ENCODE measurements at places on chromosomes 5 and 9.

DNA sequence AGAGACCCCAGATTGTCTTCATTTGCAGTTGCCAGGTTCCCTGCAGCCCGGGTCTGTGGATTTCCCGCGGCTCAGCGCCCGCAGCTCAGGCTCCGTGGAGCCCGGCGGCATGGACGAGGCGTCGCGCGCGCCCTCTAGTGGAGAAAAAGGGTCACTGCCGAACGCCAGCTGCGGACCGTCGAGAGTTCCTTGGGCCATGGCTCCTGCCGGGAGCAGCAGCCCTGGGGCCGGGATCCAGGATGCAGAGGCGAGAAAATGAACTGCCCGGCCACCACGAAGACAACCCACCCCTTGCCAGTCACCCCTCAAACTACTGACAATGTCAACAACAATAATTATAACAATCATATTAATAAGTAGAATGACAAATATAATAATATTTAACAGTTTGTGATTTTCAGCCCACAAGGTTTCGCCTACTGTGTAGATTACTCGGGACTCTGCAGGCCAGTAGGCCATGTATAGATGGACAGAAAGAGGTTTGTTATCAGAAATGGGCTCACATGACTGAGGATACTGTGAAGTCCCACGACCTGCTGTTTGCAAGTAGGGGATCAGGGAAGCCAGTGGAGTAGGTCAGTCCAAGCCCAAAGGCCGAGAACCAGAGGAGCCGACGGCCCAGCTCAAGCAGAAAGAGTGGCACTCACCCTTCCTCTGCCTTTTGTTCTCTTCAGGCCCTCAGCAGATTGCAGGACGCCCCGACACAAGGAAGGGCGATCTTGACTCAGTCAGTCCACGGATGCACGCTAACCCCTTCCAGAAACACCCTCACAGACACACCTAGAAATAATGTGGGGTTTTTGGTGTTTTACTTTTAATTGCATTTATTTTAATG lies 43.1 kb downstream of the BOD1 start:
- no peak for DNase-seq

- DNase-seq, result no peak
These were observed 129.4 kb downstream of the TRIM32 start for GRCh38 chr9:116816484-116816883.

DNA sequence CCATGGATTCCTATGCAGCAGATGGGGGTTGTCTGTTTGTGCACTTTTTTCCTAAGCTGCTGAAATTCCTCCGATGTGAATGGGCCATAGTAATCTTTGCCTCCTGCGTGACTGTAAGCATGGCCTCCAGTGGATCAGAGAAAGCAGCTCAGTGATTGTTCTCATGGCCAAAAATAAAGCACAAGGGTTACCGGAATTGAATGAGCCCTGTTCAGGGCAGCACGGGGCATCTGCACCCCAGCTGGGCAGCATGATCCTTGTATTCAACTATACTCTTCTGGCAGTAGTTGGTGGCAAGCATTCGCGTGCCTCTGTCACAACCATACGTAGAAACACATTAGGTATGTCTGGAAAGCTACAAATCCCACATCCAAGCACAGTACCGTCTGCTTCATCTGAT lies 193.9 kb downstream of the RORB start:
- no peak for DNase-seq

- DNase-seq, result no peak
These were observed 89.7 kb upstream of the CDKN2B start for GRCh38 chr9:22098643-22099332.

DNA sequence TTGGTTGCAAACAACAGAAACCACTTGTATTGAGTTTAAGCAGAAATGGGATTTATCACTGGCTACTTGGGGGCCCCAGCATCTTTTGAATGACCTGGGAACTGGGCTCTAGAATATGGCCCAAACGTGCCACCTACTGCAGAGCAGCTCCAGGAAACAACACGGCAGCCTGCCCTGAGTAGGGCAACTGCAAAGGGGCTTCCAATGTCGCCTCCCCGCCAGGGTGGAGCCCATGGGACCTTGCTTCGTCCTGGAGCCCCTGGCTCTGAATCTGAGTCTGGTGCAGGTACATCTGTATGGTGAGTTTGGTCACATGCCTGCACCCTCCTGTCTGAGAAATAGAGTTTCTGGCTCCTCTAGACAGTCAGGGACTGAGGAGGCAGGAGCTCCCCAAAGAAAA lies 38.6 kb downstream of the BOD1 start:
- DNase-seq, result no peak

GRCh38 chr5:114238771-114239313 lies 123.0 kb upstream of the KCNN2 start:
- no peak for DNase-seq

- DNase-seq, result no peak
These were observed 8.3 kb downstream of the UBE2D2 start for GRCh38 chr5:139569270-139569955.

- no peak for DNase-seq
These were observed 13.5 kb downstream of the PCAT7 start for GRCh38 chr9:94568250-94568889.

- peak; percentile 36 for DNase-seq
These were observed at the start of gene MAN2A1 for GRCh38 chr5:109689740-109690241. Gene MAN2A1, plus strand, starts transcription at chr5:109689927. Its CDS starts 491 bp downstream, at chr5:109690418.

GRCh38 chr9:108469654-108470053 lies 386.1 kb downstream of the ACTL7B start:
- DNase-seq, result no peak

DNA sequence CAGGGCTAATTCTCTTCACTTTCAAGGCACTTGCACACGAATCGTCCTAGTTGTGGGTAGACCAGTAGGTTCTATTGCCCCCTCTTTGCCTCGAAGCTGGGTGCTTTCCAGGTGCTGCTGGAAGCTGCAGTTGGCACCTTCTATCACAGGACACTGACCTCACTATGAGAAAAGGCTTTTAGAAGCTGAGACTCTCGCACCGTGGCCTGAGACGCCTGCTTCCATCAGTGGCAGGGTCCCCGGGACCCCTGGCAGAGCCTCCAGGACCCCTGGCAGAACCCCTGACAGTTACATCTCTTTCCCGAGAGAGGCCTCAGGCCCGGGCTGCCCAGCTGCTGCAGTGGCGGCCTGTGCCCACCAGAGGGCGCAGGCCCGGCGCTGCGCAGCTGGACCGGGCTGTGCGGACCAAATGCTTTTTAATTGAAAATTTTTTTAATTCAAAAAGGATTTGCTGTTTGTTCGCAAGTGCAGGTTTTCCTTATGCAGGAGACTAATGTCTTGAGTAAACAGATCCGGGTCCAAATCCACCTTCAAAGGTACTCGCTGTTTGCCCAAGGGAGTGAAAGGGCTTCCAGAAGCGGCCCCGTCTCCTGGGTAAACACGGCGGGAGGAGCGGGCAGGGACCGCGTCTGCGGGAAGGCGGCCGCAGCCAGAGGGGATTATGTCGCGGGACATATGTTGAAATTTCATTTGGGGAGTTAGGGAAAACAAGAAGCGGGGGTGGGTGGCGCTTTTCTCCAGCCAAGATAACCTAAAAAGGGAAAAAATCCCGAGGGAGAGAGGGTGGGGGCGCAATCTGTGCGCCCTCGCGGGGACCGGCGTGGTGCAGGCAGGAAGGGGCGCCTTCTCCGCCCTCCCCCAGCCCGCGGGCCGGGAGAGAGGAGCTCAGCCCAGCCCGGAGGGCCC lies 114.5 kb upstream of the LMX1B start:
- no peak for DNase-seq

- no peak for DNase-seq
These were observed 614 bp upstream of the CPLANE1 start for GRCh38 chr5:37249815-37250164.

GRCh38 chr9:96483733-96484390 lies 33.9 kb downstream of the HABP4 start:
- DNase-seq, result no peak

DNA sequence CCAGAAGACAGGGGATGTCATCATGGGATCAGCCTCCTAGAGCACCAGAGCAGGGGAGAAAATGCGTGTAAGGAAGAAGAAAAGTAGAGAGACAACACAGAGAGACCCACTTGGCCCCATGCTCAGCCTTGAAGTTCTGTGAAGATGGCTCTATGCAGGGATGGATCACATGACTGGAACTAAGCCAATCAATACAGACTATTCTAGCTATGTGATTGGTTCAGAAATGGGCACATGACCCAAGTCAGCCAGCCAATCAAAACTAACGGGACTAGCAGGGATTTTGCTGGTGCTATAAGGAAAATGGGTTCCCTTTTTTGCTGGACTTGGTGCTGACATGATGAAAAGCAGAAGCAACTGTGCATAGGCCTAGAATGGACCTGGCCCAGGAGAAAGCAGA lies 173.0 kb upstream of the TBC1D2 start:
- no peak for DNase-seq

GRCh38 chr5:124605541-124605940 lies 140.9 kb downstream of the ZNF608 start:
- DNase-seq, result no peak

GRCh38 chr5:177357459-177358351 lies at the start of gene RGS14:
Gene RGS14, plus strand, starts transcription at chr5:177357924. Its CDS starts 101 bp downstream, at chr5:177358025.
- peak; percentile 87 for DNase-seq

DNA sequence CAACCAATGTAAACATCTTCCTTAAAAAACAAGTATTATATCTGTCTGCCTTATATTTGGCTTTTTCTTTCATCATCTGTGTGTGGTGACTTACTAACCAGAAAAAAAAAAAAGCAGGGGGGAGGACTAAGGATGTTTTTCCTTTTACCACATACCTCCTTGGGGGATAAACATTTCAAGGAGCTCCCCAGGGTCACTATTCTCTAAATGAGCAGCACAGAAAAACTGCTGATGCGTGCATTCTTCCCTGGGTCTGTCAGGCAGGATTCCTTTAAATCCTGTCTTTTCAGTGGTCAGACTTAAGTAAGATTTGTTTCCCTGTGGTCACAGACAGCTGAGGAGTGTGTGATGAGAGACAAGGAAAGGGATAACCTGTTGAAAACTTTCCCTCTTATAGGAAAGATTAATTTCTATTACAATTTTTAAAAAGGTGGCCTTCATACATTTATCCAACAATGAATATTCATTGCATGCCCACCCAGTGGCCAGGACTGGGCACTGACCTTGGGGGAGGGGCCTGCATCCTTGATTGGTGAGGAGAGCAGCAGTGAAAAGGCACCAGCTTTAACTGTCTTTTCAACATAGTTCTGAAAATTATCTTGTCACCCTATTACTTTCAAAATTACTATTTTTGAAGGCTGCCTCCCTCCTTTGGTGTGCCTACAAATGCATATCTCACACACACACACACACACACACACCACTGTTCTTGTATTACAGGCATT lies 123.1 kb downstream of the TLE4 start:
- DNase-seq, result no peak

- DNase-seq, result no peak
These were observed 21.0 kb downstream of the DHX29 start for GRCh38 chr5:55286411-55286933.

DNA sequence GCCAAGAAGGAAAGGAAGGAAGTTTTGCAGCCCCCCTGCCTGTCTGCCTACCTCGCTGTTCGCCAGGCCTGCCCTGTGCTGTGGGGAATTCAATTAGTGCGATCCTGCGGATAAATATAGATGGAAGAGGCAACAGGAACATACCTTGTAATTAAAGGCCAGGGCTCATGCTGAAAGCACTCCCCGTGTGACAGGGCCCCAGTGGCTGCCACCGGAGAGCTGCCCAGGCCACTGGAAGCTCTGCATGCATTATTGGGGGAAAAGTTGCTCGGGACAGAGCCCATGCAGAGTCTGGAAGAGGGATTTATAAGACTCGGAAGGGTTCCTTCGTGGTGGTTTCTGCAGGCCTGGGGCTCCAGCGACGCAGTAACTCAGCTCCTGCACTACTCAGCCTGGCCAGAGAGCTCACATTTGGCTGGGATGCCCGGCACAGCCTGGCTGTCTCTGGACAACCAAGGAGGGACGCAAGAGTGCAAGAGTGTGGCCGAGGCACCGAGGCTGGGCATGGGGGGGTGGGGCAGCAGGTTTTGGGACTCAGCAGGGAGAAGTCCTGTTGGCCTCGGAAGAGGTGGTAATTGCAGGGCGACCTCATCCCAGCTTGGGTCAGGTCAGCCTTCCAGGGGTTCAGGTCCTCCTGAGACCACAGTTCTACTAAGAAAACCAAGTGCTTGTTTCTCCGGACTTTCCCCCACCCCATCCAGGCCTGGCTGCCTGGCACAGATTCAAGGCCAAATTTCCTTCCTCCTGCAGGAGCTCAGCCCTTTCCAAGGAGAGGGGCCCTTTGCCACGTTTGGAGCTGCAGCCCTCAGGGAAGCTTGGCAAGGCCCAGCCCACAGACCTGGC lies 68.1 kb upstream of the GGTA1 start:
- DNase-seq, result no peak

- no peak for DNase-seq
These were observed 31.8 kb downstream of the PRELID2 start for GRCh38 chr5:145803112-145804004.

GRCh38 chr9:26566141-26566540 lies 326.5 kb downstream of the CAAP1 start:
- DNase-seq, result no peak

- no peak for DNase-seq
These were observed 71.8 kb downstream of the PRR16 start for GRCh38 chr5:120535900-120536299.

- DNase-seq, result no peak
These were observed 87.6 kb downstream of the DAP start for GRCh38 chr5:10673407-10673806.

GRCh38 chr5:91383956-91384300 lies 811 bp upstream of the ARRDC3 start:
- no peak for DNase-seq

DNA sequence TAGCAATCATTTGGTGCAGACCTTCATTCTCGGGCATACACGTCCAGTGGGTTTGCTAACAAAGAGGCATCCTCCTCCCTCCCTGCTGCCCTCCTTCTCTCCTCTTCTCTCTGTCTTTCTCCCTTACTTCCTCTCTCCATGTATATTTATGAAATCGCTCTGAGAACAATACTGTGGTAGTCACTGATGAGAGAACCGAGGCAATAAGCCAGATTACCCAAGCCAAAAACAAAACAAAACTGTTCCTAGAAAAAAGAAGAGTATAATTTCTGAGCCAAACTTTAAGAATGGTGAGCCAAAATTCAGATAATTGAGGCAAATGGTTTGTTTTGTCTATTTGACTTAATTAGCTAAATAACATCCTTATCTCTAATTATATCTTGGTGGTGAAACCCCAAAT lies 15.8 kb upstream of the HMHB1 start:
- DNase-seq, result no peak

GRCh38 chr5:165720901-165721300 lies 2215.5 kb downstream of the MAT2B start:
- no peak for DNase-seq

GRCh38 chr9:93220627-93221026 lies 36.7 kb downstream of the WNK2 start:
- DNase-seq, result no peak

- no peak for DNase-seq
These were observed 72.8 kb downstream of the MAPKAP1 start for GRCh38 chr9:125634040-125634717.

DNA sequence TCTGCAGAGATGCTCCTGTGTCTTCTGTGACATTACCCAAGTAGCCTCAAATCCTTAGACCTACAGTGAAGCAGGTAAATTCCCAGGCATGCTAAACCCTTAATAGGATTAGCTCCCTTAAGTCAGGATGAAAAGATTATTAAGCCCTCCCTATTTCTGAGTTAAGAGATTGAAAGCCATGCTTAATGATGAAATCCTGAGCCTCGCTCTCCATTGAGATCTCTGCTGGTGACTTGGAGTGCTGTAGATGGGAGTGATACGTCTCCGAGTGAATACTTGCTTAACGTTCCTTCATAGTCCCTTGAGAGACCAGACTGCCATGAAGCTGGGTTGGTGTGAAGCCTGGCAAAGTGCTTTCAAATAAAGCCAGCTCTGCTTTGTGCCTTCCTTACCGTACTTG lies 34.2 kb downstream of the AOPEP start:
- no peak for DNase-seq
